NCI-H1105 (cell line): ENCODE measurements at places on chromosomes 12 and 14.

DNA sequence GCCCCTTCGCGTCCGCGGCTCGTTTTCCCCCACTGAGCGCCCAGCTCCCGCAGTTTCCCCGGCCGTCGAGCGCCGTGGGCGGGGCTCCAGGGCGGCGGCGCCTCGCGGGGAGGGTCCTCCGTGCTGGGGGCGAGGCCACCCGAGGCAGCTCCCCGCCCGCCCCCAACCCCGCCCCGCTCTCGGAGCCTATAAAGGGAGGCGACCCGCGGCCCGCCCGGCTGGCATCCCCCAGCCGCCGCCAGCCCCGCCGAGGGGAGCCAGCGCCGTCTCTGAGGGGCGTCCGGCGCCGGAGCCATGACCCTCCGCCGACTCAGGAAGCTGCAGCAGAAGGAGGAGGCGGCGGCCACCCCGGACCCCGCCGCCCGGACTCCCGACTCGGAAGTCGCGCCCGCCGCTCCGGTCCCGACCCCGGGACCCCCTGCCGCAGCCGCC lies at the start of gene TAMALIN:
Gene TAMALIN, plus strand, starts transcription at position 221 of the 432 bp plus-strand sequence. Its CDS starts 74 bp downstream, at position 295.
- DNase-seq: peak; percentile 42

- no peak for DNase-seq
Measured at GRCh38 chr14:37708481-37708880, 113.1 kb downstream of the TTC6 start.

DNA sequence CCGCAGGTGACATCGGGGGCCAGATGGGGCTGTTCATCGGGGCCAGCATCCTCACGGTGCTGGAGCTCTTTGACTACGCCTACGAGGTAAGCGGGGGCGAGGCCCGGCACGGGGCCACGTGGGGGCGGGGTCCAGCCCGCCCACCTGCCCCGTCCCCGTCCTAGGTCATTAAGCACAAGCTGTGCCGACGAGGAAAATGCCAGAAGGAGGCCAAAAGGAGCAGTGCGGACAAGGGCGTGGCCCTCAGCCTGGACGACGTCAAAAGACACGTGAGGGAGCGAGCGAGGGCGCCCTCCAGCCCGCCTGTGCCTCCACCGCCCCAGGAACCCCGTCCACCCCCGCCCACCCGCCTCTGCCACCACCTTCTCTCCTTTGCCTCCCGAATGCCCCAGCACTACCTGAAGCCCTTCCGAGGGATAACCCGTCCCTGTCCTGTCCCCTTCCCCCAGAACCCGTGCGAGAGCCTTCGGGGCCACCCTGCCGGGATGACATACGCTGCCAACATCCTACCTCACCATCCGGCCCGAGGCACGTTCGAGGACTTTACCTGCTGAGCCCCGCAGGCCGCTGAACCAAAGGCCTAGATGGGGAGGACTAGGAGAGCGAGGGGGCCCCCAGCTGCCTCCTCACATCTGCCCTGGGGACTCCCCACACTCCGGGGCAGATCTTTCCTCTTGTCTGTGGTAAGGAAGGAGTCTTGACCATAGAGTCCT lies 3.9 kb upstream of the SMARCD1 start:
- DNase-seq: no peak

DNA sequence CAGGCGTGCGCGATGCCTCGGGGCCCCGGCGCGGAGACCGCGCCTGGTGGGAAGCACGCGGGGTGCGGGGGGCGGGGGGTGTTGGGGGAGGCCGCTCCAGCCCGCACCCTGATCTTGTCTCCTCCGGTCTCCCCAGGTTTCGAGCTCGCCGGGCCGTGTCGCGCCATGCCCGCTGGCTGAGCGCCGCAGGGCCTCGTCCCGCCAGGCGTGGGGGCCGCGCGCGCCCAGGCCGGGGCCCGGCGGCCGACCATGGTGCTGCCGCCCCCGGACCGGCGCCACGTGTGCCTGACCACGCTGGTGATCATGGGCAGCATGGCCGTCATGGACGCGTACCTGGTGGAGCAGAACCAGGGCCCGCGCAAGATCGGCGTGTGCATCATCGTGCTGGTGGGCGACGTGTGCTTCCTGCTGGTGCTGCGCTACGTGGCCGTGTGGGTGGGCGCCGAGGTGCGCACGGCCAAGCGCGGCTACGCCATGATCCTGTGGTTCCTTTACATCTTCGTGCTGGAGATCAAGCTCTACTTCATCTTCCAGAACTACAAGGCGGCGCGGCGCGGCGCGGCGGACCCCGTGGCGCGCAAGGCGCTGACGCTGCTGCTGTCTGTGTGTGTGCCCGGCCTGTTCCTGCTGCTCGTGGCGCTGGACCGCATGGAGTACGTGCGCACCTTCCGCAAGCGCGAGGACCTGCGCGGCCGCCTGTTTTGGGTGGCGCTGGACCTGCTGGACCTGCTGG lies 2.4 kb downstream of the TMEM121 start:
- no peak for DNase-seq

- DNase-seq: no peak
Measured at GRCh38 chr12:57255916-57256315, 4.9 kb upstream of the STAC3 start.

GRCh38 chr12:84793558-84794367 lies 118.8 kb downstream of the SLC6A15 start:
- no peak for DNase-seq

DNA sequence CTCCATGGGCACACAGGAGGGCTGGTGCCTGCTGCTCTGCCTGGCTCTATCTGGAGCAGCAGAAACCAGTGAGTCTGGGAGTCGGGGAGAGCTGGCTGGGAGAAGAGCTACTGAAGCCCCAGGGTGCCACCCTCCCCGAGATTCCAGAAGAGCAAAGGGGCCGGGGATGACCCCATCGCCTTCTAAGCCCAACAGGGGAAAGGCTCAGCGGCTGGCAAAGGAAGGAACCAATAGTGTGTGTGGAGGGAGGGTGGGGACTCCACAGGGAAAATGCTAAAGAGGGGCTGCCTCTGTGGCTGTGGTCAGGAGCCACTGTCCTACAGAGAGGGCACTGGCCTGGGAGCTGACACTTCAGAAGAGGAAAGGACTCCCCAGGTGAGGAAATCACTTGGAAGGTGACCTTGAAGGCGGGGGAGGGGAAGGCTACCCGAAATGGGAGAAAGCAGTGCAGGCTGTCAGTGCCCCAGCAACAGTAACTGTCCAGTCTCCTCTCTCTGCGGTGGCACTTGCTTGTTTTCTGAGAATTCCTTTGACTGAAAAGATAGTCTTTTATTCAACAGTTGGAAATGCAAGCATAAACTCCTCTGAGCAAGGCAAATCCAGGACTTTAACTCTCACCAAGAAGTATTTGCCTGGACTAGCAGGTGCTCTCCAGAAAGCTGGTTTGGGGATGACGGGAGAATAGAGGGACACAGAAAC lies 552 bp downstream of the TAPBPL start:
- no peak for DNase-seq

DNA sequence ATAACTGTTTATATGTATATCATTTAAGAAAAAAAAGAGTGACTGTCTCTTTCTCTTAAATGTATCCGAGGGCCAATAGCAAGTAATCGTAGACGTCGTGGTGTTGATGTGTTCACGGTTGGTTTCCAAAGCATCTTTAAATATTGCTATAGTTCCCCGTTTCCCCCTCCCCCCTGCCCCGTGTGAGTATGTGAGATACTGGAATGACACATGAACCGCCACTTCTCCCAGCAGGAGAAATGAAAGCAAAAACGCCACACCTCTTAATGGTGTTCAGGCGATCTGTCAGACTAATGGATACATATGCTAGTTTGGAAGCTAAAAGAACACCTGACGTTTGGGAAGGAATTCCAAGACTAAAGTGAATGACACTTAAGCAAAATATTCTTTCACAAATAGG lies 258.3 kb downstream of the FOXN3 start:
- no peak for DNase-seq

DNA sequence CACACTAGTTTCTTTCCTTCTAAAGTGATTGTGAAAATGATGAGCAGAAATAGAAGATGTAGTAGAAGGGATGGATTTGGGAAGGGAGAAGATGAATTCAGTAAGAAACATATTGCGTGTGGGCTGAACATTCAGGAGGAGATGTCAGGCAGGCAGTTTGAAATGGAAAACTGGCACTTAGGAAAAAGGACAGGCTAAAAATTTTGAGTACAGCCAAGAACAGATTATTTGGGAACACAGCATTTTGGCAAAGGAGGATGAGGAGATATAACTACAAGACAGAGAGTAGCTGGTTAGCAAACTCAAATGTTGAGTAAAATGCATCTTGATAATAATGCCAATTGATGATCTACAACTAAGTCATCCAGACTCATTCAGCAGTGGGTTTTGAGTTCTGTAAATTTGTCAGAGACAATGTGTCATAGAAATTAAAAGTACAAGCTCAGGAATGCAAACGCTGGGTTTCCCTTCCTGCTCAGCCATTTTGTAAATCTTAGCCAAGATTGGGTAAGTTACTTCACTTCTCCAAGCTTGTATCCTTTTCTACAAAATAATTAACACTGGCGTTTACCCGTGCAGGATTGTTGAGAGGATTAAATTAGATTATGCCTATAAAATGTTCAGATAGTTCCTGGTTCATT lies 255.0 kb downstream of the NAV3 start:
- no peak for DNase-seq

DNA sequence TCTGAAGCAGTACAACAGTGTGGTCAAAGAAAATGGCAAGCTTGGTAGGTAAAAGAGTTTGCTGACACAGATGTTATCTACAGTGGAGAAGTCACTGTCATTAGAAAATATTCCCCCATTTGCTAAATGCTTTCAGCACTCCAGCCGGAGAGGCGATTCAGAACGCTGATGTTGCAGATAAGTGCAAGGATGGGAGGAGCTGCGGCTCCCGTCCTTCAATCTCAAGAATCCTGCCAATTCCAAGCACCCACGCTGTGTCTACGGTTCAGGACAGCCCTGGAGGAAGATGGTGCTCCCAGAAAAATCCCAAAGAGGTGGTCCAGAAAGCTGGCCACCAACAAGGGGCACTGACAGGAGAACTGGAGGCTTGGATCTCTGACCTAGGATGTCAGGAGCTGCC lies 79.1 kb downstream of the ZFP36L1 start:
- DNase-seq: no peak

- no peak for DNase-seq
Measured at GRCh38 chr12:21913823-21914222, 27.4 kb downstream of the ABCC9 start.

- no peak for DNase-seq
Measured at GRCh38 chr12:15608941-15609340, 180.2 kb downstream of the EPS8 start.

DNA sequence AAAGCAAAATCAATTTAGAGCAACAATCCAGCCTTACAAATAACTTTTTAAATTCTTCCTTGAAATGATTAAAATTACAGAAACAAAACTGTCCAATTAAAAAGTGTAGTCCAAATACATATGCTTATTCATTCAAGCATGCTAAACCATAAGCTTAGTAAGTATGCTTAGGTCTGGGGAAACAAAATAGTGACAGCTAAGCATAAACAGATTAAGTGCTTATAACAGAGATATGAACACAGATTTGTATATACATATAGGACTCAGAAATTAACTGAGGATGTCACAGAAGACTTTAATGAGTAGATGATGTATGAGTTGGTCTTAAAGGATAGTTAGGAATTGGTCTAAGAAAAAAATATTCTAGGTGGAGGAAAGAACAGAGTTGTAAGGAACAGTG lies 41.8 kb downstream of the SCAF11 start:
- no peak for DNase-seq

DNA sequence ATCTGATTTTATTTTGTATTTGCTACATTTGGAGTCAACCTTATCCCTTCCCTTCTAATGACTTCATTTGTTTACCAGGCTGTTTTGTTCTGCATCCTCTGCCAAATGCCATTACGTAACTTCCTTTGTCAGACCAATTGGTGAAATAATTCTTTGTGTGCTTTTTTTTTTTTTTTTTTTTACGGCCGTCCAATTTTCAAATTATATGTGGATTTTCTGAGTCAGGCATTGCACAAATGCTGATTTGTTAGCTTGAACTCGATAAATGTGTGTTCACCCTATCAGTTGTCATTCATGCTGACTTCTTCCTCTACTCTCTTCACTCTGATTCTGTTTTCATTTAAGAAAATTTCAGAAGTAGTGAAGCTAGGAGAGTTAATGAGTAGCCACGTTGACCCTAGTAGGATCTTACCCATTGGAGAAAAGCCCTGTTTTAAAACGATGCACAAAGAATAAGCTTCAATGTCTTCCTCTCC lies 386.2 kb downstream of the DIO2 start:
- DNase-seq: no peak

DNA sequence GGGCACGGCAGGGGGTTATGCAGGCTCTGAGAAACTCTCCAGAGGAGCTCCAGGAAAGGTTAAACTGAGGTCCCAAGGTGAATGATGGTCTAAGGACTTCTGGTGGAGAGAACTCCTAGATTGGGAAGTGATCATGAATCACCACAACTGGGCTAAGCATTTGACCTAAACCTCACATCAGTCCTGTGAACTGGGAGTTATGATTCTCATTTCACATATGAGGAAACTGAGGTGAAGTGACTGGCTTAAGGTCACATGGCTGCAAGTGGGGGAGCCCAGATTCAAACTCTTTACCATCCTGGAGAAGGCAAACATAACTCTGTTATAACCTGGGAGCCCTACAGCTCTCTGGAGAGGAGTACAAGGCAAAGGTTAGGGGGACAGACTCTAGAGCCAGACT lies 4.2 kb downstream of the RARG start:
- no peak for DNase-seq

- DNase-seq: no peak
Measured at GRCh38 chr12:63308671-63309070, 157.7 kb upstream of the AVPR1A start.

DNA sequence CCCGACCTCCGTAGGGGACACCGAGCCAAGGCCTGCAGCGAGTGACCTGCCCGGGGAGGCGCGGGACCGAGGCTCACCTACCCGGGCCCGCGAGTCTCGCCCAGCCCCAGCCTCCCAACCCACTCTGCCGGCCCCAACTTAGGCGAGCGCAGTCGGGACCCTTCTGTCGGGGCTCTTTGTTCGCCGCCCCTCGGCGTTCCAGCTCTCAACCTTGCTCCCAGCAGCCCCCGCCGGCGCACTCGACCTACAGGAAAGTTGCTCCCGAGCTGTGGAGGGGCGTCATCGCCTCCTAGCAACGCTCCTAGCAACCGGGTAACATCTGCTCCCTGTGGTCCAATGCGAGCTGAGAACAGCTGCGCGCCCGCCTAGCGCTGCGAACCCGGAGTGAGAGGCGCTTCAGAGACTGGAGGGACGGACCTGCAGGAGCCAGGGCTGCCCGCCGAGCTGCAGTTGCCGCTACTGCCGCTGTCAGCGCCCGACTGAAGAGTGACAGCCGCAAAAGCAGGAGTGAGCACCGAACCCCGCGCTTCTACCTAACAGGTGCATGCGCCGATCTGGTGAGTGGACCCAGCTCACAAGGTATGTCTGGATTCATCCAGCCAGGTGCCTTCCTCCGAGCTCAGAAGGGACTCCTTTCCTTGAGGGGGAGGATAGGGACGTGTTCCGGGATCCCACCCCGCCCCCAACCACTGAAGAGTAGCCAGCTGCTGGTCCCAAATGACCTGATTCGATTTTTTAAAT lies 355.0 kb downstream of the SNAPC1 start:
- peak; percentile 94 for DNase-seq
